ENCODE measurements at places on chromosomes 3 and 15. TPM values are rescaled to one million over a fixed set of nuclear protein-coding genes. Genes with fewer than 3 reads are reported as not detected.

Gene EPHA6
- total RNA-seq, result not detected

Gene ADIPOQ
- not detected for total RNA-seq

Gene RAB5A
- 52.8 TPM for total RNA-seq

Gene MAP2K5
- 4.2 TPM for total RNA-seq

Gene SPTBN5
- under 0.01 TPM for total RNA-seq

Gene CLDN16
- 0.16 TPM for total RNA-seq

Gene TNFAIP8L3
- total RNA-seq, result 0.98 TPM

Gene LRRC31
- not detected for total RNA-seq

Gene MYH15
- under 0.01 TPM for total RNA-seq

Gene PPP1R14D
- total RNA-seq, result not detected

Gene DPH3
- total RNA-seq, result 12.4 TPM

Gene FBXL2
- 10.4 TPM for total RNA-seq

Gene CHDH
- total RNA-seq, result 1.5 TPM

All from mesangial cell (primary cell).